ENCODE measurements at places on chromosomes 16 and 17. TPM values are rescaled to one million over a fixed set of nuclear protein-coding genes. Genes with fewer than 3 reads are reported as not detected.

DNA sequence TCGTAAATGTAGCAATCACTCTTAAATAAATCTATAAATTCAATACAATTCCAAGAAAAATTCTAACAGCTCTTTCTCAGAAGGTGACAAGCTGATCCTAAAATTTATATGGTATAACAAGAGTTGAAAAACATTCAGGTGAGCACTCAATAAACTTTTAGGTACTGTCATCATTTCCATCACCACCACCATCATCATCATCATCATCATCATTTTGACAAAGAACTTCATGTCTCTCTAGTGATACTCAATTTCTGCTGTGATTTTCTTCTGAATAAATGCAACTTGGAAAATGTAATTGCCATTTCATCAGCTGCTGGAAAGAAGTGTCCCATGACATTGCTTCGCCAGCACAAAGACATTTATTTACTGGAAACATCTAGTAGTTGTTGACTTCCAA lies 222.9 kb upstream of the IRX5 start:
- no peak for DNase-seq

Gene TEX14
- total RNA-seq: 0.27 TPM

Gene KRT15
- total RNA-seq: not detected

- peak; percentile 43 for DNase-seq
Observed at GRCh38 chr17:78781104-78781892, 775 bp downstream of the CYTH1 start.

Gene TLK2
- 43.2 TPM for total RNA-seq

DNA sequence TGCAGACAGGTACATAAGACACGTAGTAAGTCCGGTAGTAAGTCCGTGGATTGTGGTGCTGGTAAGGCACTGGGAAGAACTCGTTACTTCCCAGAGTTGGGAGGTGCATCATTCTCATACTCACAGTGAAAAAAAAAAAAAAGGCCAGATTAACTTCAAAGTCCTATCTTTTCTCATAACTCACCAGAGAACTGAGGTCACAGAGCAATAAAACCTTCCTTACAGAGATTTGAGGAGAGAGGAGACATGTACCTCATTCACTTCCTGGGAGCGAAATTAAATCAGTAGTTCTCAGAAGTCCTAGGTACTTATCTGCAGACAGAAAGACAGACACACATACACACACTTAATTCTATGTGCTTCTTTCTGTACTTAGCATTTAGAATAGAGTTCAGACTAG lies 22.5 kb downstream of the MPHOSPH6 start:
- no peak for DNase-seq

Gene GSG1L
- total RNA-seq: not detected

Gene PRSS27
- 1.5 TPM for total RNA-seq

Gene XAF1
- 446 TPM for total RNA-seq

DNA sequence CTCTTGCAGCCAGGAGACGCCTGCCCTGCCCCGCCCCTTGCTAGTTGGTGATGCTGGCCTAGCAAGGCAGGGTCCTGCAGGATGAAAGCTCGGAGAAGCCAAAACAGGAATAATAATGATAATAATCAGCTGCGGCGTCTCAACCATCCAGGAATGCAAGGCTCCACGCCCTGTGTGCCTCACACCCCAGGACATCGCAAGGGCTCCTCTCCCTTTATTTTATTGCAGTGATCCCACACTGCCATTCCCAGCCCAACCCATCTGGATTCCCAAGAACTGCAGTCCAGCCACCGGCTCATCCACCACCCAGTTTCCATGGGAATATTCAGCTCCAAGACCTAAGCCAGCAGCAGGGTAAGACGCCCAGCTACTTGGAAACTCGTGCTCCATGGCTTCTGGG lies 21.0 kb upstream of the ZNF652 start:
- no peak for DNase-seq

- no peak for DNase-seq
Observed at GRCh38 chr16:85079785-85080570, 32.3 kb downstream of the CIBAR2 start.

DNA sequence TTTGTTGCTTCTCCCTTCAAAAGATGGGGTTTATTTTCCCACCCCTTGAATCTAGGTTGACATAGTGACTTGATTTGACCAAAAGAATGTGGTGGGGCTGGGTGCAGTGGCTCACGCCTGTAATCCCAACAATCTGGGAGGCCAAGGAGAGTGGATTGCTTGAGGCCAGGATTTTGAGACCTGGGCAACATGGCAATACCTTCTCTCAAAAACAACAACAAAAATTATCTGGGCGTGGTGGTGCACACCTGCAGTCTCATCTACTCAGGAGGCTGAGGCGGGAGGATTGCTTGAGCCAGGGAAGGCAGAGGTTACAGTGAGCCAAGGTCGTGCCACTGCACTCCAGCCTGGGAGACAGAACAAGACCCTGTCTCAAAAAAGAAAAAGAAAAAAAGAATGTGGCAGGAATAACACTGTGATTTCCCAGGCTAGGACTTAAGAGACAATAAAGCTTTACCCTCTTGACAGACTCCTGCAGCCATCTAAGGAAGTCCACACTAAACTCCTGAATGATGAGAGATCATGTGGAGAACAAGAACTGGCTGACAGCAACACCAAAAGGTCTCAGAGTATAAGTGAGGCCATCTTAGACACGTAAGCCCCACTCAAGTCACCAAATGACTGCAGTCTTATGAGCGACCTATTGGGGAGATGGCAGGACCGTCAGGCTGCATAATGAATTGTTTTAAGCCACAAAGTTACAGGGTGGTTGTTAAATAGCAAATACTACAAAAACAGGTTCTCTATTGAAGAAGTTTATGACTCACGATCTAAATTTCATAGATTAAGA lies 37.0 kb downstream of the FBXL20 start:
- DNase-seq: no peak

DNA sequence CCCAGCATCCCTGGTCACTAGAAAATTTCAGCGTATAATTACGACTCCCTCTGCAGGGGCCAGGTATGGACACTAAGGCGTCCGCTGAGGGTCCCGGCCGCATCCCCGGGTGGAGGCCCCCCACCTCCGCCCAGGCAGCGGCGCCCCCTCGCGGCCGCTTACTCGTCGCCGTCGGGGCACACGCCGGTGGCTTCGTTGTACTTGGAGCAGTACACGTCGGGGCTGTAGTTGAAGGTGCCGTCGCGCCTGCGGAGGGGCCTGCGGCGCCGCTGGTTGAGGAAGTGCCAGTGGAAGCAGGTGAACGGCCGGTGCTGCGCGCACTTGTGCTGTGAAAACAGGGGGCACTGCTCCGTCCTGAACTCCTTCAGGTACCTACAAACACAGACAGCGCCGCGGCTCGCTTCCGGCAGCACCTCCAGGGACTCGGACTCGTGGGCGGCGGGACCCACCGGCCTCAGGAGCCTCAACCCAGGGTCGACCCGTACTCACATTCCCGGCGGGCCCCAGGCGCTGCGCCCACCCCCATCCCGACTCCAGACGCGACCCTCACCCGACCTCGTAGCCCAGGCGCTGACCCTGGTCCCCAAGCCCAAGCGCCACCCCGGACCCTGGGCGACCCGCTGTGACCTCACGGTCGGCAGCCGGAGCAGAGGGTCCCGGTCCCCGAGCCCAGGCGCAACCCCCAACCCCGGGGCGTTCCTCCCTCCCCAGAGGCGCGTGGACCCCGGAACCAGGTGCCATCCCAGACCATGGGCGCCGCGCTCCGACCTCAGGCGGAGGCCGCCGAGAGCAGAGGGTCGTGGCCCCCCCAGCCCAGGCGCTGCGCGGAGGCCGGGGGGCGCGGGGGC lies 596 bp downstream of the UNKL start:
- peak; percentile 67 for DNase-seq

GRCh38 chr17:80116276-80116920 lies 15.0 kb downstream of the GAA start:
- DNase-seq: no peak

Gene KRTAP9-4
- not detected for total RNA-seq

DNA sequence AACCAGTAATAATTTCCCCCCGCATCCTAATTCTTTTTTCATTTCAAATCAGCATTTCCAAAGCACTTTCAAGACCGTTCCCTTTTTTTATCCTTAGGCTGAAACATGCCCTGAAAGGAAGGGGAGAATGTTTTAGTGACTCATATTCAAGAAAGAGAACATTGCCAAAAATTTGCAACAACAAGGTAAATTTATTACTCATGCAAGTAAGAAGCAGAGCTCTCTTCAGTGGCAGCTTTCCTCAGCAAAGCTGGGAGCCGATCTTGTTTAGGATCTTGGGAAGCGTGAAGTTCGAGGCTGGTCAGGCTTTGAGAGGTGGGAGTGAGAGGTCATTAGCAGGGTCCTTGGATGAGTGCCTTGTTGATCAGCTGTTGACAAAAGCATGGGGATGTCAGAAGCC lies 129.5 kb downstream of the PRKCA start:
- DNase-seq: no peak

GRCh38 chr16:47611042-47611441 lies 149.9 kb downstream of the PHKB start:
- no peak for DNase-seq
